ENCODE measurements at places on chromosomes 11 and 22.
A peak's percentile ranks its signal among the peaks of the same experiment; 100 is the strongest.

DNA sequence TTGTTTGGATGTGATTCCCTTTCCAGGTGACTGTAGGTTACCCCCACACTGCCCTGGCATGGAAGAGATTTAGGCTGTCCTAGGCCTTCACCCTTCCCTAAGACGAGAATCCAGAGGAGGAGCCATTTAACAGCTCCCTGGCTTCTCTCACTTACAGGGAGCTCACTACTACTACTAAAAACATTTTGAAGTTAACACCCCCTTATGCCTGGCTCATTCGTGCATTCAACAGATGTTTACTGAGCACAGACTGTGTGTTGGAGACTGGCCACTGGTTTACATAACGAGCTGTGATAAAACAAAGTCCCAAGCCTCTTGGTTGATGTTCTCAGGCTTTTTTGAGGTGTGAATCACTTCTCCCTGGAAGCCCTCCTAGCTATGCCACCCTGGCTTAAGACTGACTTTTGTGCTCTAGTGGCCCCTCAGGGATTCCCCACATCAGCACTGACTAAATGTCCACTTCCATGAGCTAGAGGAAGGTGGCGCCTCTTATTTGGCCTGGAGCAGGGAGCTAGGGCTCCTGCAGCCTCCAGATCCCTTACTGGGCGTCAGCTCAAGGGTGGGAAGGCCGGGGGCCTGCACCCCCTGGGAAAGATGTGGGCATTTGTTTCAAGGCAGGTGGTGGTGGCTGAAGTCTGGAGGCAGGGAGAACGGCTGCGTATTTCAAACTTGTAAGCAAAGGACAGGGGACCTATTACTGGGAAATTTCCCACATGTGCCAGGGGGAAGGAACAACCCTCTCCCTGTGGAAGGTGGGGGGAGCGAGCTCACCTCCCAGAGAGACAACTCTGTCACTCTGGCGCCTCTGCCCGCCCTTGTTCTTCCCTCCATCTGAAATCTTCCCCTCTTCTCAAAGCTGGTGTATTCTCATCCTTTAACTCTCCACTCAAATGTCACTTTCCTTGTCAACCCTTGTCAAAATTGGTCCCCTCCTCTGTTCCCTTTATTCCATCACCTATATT lies 19.4 kb upstream of the MALAT1 start:
- DNase-seq: peak; percentile 69

- DNase-seq: no peak
These were observed 1129.0 kb upstream of the TENM4 start for GRCh38 chr11:80569832-80570231.

- no peak for DNase-seq
These were observed 65.2 kb downstream of the NFAM1 start for GRCh38 chr22:42366806-42367581.

- no peak for DNase-seq
These were observed 987.6 kb downstream of the NTM start for GRCh38 chr11:132357811-132358572.

DNA sequence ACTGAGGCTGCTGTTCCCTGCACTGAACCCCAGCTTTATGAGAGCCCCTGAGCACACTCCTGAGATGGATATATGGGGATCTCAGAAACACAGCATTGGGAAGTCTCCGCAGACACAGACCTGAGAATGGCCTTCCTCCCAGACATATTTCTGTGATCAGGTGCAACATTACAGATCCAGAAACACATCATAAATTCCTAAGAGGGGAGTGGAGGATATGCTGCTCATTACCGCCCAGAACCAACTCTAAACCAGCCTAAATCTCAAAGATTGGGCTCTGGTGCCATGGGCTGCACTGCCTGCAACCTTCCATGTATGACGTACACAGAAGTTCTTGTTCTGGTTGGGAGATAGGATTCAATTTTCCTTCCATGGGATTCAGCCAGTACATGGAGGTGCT lies 102.0 kb downstream of the ME3 start:
- no peak for DNase-seq

GRCh38 chr11:55967914-55968313 lies 1.8 kb downstream of the OR10AG1 start:
- no peak for DNase-seq

- DNase-seq: no peak
These were observed 26.5 kb upstream of the NECTIN1 start for GRCh38 chr11:119755356-119756071.

DNA sequence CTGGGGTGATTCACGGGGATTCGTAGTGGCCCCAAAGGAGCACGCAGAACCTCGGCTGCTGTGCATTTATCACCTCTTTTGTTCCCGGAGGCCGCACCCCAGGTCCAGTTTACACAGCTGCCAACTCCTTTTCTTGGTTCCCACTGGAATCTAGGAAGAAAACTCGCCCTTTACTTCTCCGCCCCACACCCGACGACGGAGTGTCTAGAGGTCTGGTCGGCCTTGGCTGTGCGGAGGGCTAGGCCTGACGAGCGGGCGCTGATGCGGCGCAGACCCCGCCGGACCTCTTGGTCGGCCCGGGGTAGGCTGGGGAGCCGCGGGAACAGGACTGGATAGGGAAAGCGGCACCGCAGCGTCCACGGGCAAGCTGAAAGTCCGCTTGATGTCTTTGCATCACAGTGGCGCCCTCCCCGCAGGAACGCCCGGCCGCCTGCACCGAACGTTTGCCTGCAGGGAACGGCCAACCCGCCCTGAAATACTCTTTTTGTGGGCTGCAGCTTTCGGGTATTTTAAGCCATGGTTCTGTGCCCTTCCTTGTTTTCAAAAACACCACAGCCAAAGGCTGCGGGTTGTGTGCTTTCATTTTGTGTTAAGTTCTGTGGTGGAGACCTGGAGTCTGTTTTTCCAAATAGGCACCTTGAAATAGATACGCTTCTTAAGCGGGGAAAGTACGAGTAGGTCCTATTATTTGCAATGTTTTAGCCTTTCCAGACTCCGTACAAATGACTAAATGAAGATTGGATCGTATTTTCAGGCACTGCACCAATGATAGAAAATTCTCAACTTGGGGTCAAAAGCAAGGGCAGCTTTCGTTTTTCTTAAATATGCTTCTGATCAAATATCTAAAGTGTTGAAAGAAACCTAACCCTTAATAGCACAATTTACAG lies 829 bp upstream of the ZBED5 start:
- peak; percentile 26 for DNase-seq
